ENCODE measurements at places on chromosomes 5 and 9.

DNA sequence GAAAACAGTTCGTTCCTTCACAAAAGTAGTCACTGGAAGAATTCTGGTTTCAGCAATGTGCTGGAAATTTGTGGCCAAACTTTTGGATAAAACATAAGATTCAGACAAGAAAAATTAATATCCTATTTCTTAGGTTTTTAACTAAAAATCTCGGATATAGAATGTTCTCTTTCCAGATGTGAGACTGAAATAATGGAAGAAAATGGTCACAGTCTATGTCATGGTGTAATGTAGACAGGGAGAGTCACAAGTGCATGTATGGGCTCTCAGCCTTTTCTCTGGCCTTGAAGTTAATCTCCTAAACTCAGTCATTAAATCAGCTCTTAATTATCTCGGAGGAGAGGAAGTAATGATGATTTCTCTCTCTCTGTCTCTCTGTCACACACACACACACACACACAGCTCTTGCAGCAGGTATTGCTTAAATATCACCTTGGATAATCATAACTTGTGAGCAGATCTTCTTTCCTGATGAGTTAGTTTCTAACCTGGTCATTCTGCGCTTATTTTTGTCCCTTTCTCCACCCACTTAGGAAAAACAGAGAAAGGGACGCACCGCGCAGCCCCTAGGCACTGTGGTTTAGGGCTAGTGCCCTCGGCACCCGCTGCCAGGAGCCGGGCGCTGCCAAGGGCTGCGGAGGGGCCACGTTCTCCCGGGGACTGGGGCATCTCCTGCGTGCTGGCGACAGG, 672 bp upstream of the ITGA2 start:
- no peak for DNase-seq

- DNase-seq: peak; percentile 74
Observed at GRCh38 chr9:115133649-115134048, 15.7 kb upstream of the TNC start.

- peak; percentile 87 for DNase-seq
Observed at GRCh38 chr5:143717400-143717799, 94.6 kb upstream of the HMHB1 start.

DNA sequence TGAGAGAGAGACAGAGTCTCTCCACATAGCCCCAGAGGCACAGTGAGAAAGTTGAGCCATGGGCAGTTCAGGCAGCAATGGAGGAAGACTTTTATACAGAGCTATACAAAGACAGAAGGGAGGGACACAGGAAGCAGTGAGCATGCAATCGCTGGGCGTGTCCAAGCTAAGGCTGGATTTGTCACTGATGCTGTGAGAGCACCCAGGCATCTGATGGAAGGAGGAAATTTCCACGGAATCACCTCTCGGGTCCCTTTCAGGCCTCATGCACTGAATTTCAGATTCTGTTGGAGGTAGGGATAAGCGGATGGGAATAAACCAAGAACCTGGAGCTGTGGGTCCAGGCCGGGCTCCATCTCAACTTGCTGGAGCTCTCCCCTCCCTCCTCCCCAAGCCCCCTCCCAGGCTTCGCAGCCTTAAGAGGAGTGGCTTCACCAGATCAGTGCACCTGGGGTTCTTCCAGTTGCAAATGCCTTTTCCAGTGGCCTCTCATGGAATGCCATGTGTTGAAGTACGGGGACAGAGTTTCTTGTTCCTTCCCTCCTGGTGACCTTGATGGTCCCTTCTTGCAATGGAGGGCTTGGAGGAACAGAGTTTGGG, 114.8 kb upstream of the ALDH1B1 start:
- no peak for DNase-seq

DNA sequence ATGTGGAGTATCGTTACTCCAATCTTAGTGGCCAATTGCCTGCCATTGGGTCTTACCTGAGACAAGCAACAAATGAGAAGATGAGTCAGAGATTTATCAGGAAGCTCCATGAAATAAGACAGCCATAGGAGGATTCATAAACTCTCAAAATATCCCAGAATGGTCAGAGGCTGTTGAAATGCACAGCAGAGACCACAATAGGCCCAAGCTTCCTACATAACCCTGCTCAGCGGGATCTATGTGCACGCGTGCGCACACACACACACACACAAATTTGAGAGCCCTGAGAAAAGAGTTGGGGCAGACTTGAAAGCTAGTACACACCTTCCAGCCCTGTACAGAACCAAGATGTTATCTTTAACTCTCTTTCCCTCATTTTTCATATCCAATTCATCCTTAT, 9.8 kb downstream of the UIMC1 start:
- no peak for DNase-seq

GRCh38 chr9:99076483-99077171, 28.3 kb upstream of the TGFBR1 start:
- no peak for DNase-seq

DNA sequence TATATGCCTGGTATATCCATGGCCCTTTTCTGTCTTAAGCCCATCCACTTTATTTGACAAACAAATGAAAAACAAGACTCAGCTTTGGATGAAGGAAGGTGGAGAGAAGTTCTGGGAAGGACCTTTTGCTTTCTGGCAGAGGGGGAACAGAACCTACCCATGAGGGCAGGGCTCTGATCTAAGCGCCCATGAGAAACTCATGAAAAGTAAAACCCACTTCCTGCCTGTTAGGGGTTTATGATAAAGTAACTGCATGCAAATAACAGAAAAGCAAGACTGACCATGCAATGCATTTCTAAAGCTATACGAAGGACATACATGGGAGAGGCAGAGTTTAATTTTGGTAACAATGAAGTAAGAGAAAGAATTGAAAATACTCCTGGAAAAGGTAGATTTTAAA, 181.9 kb upstream of the ADRA1B start:
- DNase-seq: no peak

GRCh38 chr5:115766608-115767007, 49.9 kb downstream of the CDO1 start:
- no peak for DNase-seq

GRCh38 chr5:108911055-108911454, 163.4 kb downstream of the FER start:
- no peak for DNase-seq

- peak; percentile 32 for DNase-seq
Observed at GRCh38 chr9:113737517-113738271, 138.4 kb upstream of the ZNF618 start.

GRCh38 chr9:18350036-18350435, 123.9 kb upstream of the ADAMTSL1 start:
- no peak for DNase-seq

DNA sequence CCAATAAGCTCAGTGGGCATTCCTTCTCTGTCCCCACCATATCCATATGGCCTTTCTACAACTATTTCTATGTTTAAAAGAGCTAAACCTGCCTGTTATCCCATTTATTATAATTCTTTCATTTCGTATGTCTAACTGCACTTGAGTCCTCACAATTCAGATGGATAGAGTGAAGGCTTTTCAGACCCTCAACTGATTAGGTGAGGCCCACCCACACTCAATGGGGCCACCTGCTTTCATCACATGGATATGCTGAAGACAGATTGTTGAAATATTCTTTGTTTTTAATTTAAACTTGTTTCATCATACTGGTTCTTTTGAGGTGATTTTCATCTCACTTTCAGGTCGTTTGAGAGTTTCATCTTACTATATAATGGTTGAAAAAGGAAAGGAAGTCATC, 5.7 kb upstream of the S1PR3 start:
- DNase-seq: no peak
